Glutamatergic neuron (in vitro differentiated cells): ENCODE measurements at places on chromosomes 12 and 14. TPM values are rescaled to one million over a fixed set of nuclear protein-coding genes. Genes with fewer than 3 reads are reported as not detected.

GRCh38 chr14:79009286-79009685, 839.1 kb downstream of the NRXN3 start:
- no peak overlapping the region for H3K27ac ChIP-seq
- H3K27me3 ChIP-seq, result no peaks in the 10 kb centered on the region
- H3K36me3 ChIP-seq, result no peaks in the 10 kb centered on the region
- no peak for DNase-seq
- H3K4me3 ChIP-seq, result no peak overlapping the region
- H3K4me1 ChIP-seq, result no peaks in the 10 kb centered on the region

DNA sequence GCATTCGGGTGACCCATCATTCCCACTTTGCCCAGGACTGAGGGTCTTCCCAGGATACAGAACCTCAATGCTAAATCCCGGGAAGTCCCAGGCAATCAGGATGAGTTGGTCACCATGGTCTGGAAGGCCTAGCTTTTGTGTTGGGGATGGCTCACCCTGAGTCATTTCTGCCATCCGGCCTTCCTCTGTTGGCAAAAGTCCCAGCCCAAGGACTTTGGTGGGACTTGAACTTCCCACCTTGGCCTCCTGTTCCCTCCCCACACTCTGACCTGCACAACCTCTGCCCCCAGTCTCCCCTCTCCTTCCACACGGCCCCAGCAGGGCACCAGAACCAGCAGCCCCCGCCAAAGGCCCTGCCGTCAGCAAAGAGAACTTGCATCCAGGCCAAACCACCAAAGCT, 24.6 kb upstream of the NCOR2 start:
- no peak for DNase-seq
- H3K27ac ChIP-seq, result no peak overlapping the region
- H3K4me3 ChIP-seq, result no peak overlapping the region
- peaks cover 10% of the 10 kb centered on the region for H3K27me3 ChIP-seq
- peaks cover 18% of the 10 kb centered on the region for H3K4me1 ChIP-seq

- peaks cover 2% of the 10 kb centered on the region for H3K27me3 ChIP-seq
- no peak for DNase-seq
- H3K4me3 ChIP-seq, result no peak overlapping the region
Observed at GRCh38 chr12:12272869-12273268, 6.0 kb upstream of the LRP6 start.

DNA sequence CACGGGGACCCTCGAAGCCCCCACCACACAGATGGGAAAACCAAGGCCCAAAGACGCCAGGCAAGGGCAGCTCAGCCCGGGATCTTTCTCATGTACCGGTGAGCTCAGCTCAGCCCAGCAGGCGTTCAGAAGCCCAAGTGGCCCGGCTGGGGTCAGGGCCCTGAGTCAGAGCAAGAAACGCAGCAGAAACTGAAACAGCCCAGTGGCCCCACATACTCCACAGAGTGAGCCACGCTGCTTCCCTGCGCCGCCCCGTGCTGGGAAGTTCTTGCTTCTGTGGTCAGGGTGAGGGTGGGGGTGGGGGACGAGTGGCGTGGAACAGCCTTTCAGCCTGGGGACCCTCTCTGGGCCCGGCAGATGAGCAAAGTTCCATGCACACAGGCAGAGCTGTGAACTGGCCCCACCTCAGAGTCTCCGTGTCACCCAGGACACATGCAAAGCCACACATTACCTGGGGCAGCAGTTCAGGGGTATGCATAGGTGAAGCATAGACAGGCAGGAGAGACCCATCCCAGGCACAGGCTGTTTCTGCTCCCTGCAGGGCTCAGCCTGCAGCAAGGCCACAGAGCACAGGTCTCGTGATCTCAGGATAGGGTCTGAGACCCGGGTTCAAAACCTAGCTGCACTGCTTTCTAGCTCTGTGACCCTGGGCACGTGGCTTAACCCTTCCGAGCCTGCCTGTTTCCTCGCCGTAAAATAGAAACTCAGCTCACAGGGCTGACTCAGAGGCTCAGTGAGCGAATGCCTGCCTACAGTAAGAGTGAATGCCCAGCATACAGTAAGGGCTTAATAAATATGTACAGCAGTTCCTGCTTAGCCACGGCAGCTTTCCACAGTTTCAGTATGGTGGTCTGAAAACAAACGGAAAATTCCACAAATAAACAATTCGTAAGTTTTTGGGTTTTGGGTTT, 21.6 kb downstream of the NCOR2 start:
- DNase-seq, result no peak
- no peak overlapping the region for H3K4me3 ChIP-seq
- peaks cover 22% of the 10 kb centered on the region for H3K4me1 ChIP-seq

The PRKD1 gene
- 0.54 TPM for total RNA-seq

The DTX1 gene
- 4.3 TPM for total RNA-seq

The ABCC9 gene
- total RNA-seq, result 17.7 TPM
